Eye (tissue), 1 donor: ENCODE measurements at places on chromosomes 16 and 17.

GRCh38 chr17:34556384-34556783 lies 23.0 kb upstream of the TMEM132E start:
- DNase-seq = peak; percentile 61

- peak; percentile 53 for DNase-seq
Measured at GRCh38 chr17:10018461-10018891, 113.4 kb upstream of the RCVRN start.

GRCh38 chr17:71613996-71614395 lies 506.8 kb upstream of the SOX9 start:
- DNase-seq = no peak

GRCh38 chr16:20844588-20844987 lies 38.3 kb downstream of the REXO5 start:
- DNase-seq = no peak

GRCh38 chr17:33050611-33051140 lies 59.0 kb downstream of the SPACA3 start:
- no peak for DNase-seq

- no peak for DNase-seq
Measured at GRCh38 chr16:49009204-49009603, 272.4 kb downstream of the CBLN1 start.

DNA sequence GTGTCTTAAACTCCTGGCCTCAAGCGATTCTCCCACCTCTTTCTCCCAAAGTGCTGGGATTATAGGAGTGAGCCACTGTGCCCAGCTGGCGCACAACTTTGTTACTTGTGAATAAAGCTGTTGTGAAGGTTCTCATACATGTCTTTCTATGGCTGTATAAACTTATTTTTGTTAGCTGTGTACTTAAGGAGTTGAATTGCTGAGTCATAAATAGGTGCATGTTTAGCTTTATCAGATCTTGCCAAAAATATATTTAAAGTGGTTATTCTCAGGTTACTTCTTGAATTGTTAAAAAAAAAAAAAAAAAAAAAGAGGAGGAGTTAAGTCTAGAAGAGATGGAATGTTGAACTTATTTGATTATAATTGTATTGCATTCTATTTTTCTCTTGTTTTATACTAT lies 47.6 kb upstream of the IRX3 start:
- DNase-seq = no peak

- peak; percentile 92 for DNase-seq
Measured at GRCh38 chr16:31868691-31869167, 4.9 kb upstream of the ZNF267 start.

DNA sequence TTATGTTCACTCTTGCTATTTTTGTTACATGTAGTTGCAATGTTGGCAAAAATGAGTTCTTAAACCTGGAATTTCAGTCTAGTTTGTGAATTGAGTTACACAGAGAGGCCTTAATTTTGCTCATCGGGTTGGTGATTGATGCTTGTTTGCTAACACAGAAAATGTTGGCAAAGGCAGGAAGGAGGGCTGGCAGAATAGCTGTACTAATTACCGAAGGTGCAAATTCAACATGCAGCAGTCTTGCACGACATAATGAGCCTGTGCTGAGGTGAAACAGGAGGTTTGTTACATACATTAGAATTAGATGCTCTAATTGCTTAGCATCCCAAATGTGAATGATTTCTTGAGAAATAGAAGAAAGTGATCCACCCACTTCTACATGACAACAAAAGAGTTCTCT lies 475.0 kb upstream of the TOM1L1 start:
- DNase-seq = no peak

GRCh38 chr17:47982091-47982617 lies 11.2 kb downstream of the CDK5RAP3 start:
- DNase-seq = no peak
